Urinary bladder (tissue), 4 donors: ENCODE measurements at places on chromosomes 6 and 20. TPM values are rescaled to one million over a fixed set of nuclear protein-coding genes. Genes with fewer than 3 reads are reported as not detected.
A peak's percentile ranks its signal among the peaks of the same experiment; 100 is the strongest.

Gene RNF182
- 0.19 TPM for polyA plus RNA-seq

Gene ZC2HC1B
- not detected for polyA plus RNA-seq

Gene SERPINB1
- 29.3 TPM for polyA plus RNA-seq

Gene PAK5
- 0.05 TPM for polyA plus RNA-seq

Gene KIAA0408
- polyA plus RNA-seq, result 14.9 TPM

Gene METTL24
- 4.3 TPM for polyA plus RNA-seq

Gene SPATS1
- not detected for polyA plus RNA-seq

Gene CGA
- not detected for polyA plus RNA-seq

Gene IL17F
- polyA plus RNA-seq, result not detected

Gene DZANK1
- polyA plus RNA-seq, result 1.7 TPM

Gene OR2H1
- polyA plus RNA-seq, result not detected

DNA sequence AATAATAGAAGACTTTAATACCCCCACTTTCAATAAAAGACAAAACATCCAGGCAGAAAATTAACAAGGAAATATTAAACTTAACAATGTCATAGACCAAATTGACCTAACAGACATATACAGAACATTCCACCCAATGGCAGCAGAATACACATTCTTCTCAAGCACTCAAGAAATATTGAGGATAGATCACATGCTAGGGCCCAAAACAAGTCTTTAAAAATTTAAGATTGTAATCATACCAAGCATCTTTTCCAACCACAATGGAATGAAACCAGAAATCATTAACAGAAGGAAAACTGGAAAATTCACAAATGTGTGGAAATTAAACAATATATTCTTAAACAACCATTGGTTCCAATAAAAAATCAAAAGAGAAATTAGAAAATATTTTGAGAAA, 161.0 kb downstream of the COL12A1 start:
- DNase-seq, result no peak

DNA sequence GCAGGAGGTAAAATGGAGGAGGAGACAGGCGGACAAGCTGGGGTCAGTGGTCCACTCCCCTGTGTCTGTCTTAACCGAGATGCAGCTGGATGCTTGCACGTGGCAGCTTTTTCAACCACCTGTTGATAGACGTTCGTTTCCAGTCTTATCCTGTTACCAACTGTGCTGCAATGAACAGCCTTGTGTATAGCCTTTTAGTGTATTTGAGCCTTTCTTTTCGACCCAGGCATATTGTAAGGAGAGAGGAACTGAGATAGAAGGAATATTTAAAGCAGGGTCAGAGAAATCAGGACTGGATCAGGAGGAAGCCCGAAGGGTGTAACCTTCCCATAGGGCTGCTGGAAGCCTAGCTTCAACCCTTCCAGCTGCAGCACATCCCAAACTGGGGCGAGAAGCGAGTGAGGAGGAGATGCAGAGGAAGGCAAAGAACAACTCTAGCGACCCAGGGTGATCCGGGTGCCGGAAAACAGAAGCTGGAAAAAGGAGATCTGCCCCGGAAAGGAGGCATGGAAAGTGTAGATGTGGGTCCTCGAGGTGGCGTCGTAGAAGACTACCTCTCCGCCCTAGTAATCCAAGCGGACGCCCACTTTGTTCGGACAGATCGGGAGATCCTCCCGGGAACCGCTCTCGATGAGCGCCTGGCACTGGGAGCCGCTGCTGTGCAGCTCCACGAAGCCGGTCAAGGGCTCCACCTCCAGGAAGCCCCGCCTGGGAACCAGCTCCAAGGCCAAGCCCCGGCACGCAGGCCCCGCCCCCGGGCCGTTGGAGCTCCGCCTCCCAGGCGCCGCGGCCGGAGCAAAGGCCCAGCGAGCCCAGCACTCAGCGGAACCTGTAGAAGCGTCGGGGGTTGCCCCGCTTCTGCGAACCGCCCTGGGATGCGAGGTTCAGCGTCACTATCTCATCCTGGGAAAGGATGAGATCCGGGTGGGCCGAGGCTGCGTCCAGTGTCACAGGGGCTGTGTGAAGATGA, 11.2 kb downstream of the TRIM31 start:
- DNase-seq, result peak; percentile 49

GRCh38 chr6:25874822-25875562, 949 bp upstream of the SLC17A3 start:
- no peak for DNase-seq

- no peak for DNase-seq
Measured at GRCh38 chr6:123965894-123966293, 162.2 kb downstream of the NKAIN2 start.

GRCh38 chr6:77030929-77031674, 432.2 kb downstream of the HTR1B start:
- DNase-seq, result no peak

GRCh38 chr6:169042061-169042460, 211.6 kb downstream of the THBS2 start:
- DNase-seq, result no peak

- DNase-seq, result no peak
Measured at GRCh38 chr6:142047934-142048592, 84.7 kb upstream of the GJE1 start.

DNA sequence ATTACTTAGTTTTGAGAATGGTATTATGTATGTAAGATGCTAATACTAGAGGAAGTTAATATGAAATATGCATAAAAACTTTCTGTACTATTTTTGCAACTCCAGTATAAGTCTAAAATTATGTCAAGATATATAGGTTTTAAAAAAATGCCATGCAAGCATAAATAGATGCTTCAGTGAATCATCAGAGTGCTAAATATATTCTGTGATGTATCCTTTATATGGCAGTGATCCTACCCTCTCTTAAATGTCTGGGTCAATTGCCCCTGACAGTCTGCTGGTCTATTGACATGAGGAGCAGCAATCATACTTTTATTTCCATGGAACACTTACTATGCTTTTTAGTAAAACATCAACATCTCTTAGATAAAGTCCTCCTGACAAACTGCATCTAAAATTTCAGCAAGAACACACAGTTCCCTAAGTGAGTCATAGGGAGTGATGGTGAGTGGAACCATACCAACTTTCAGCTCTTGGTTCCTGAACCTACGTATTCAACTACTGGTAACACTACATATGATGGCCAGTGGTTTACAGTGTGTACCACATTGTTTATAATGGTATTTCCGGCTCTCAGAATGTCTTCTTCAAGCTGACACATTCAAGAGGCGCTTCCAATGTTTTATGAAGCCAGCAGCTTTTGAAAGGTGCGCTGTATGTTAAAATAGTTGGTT, 928.7 kb upstream of the GJE1 start:
- DNase-seq, result no peak

DNA sequence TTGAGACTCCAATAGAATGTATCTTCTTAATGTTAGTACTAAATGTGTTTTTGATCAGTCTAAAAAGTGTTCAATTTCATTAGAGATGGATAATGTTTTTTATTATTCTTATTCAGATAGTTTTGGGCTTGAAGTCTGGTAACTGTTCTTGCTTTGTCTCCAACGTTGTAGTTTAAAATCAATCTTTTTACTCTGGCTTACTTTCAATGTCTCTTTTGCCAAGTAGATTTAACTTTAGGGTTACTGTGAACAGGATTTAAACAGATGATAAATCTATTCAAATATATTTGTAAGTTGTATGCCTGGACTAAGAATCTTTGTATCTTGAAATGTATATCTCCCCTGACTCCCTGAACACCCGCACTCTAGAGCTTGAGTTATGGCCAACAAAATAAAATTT, 51.1 kb downstream of the SGK1 start:
- no peak for DNase-seq

GRCh38 chr6:12962987-12963386, 246.4 kb downstream of the PHACTR1 start:
- DNase-seq, result no peak

- no peak for DNase-seq
Measured at GRCh38 chr6:26187981-26188635, 100.9 kb downstream of the HFE start.

DNA sequence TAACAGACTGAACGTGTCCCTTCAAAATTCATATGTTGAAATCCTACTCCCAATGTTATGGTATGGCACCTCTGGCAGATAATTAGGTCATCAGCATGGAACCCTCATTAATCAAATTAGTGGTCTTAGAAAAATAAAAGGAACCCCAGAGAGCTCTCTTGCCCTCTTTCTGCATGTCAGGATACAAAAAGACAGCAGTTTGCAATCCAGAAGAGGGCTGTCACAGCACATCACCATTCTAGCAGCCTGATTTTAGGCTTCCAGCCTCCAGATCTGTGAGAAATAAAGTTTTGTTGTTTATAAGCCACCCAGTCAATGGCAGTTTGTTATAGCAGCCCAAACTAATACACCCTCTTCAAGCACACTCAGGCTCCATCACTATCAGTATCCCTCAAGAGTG, 292.9 kb downstream of the TRDN start:
- no peak for DNase-seq

DNA sequence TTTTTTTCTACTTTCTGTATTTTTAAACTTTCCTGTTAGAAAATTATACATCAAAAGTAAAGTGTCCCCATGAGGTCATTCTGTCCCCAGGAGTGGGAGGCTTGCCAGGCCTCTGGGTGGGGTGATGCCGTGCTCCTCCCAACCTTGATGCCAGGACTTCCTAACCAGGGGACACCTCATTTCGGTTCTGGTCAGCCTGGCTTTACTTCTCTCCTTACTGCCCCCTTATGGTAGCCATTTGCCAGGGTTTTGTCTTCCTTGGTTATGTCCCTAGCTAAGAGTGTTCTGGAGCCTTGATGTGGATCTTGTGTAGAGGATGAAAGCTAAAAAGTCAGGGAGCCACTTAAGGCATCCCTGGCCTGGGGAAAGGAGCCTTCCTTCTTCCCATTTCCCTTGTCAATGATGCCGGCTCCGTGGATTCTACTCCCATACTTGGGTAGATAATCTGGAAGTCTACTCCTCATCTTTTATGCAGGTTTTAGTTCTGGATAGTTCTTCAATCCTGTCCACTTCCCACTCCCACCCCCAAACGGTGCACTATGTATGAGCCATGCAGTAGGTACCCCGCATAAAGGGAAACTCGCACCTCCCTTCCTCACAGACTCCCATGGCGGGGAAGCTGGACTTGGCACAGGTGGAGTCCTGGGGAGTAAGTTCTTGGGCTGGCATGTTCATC, 164.1 kb upstream of the SALL4 start:
- DNase-seq, result no peak

GRCh38 chr6:69232911-69233448, 563.8 kb downstream of the LMBRD1 start:
- peak; percentile 67 for DNase-seq

GRCh38 chr20:34585019-34585418, 26.5 kb downstream of the MAP1LC3A start:
- DNase-seq, result no peak

GRCh38 chr6:111972745-111973117, 81.2 kb upstream of the CCN6 start:
- DNase-seq, result no peak

DNA sequence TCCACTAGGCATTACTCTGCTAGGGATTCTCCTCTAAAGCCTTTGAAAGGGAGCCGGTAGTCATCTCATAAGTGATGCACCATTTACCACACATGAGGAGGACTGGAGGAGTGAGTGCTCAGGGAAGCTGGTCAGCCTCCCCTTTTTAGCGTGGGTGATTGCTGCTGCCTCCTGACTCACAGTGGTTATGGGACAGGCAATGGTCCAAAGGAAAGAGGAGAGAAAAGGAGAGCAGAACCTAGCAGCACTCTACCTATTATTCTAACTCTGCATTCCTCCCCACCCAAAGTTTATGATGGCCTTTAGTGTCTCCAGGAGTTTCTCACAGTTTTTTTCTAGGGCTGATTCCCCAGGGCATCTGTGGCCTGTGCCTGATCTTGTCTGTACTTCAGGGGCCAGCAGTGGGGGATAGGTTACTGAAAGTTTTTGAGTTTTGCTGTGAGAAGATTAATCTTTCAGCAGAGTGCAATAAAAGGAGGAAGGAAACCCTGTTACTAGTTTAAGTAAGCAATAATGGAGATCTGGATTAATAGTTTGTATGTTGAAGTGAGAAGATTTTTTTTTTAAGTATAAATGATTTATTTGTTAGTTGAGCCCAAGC, 36.4 kb upstream of the GCLC start:
- DNase-seq, result no peak

GRCh38 chr20:61560361-61560853, 308.3 kb downstream of the CDH4 start:
- DNase-seq, result no peak

DNA sequence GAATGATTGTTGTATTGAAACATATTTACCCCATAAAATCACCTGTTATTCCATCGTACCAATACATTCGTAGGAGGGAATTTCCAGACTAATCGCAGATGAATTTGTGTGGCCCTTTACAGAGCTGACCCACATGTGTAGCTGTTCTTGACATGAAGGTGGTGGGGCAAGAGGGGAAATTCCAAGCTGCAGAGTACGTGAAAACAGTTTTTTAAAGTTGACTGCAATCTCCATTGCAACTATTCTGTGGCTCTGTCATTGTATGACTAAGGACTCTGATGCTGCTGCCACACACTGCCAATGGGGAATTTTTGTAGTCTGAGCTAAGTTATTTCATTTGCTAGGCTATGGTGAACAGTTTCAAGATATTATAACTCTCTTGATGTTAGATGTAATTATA, 46.4 kb upstream of the ADTRP start:
- no peak for DNase-seq

DNA sequence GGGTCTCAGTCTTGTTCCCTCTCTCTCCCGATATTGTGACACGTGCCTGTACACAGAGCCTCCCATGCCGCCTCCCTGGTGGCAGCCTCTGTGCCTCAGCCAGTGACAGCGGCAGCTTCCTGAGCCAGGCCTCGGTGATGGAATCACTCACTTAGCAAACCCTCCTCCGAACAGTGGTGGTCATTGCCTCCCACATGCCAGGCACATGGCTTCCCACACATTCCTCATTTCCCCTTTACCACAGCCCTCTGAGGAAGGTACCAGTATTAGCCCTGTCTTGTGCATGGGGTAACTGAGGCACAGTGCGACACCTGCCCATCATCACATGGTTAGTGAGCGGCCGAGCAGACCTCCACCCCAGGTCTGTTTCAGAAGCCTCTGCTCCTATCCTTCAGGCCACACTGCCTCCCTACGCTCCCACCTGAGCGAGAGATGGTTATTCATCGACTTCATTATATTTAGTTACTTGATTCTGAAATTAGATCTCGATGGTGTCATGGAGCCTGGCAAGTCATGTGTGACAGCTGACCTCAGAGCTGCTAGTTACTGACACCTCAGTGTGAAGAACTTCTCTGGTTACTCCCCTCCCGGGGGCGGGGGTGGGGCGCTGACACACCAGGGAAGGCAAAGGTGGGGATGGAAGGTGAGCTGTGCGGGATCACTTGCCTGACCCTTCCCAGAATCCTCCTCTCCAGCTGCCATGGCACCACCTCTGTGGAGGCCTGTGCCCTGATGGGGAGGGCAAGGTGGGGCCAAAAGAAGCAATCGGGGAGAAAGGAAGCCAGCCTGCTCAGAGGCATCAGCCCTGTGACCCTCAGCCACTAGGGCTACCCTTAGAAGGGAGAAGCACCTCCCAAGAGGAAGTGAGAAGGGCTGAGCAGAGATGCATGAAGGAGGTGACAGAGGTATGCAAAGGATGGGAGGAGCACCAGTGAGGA, 17.9 kb downstream of the MDGA1 start:
- DNase-seq, result no peak

DNA sequence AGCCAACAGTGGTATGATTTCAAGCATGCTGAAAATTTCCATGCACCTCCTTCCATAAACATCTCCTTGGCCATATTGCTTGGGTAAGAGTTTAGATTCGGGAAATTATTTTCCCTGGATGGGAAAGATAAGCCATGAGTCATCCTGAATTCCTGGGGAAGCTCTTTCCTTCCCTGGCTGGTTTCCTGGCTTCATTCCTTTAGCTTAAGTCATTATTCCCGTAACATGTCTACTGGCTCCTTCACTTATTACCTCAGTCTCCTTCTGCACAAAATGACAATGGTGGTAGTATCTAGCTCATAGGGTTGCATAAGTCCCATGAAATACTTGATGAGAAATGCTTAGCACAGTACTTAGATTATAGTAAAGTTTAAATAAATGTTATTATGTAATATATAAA, 27.6 kb downstream of the TINAG start:
- no peak for DNase-seq
